ENCODE measurements at places on chromosomes 4 and X. TPM values are rescaled to one million over a fixed set of nuclear protein-coding genes. Genes with fewer than 3 reads are reported as not detected.
A peak's percentile ranks its signal among the peaks of the same experiment; 100 is the strongest.

- H3K27me3 ChIP-seq: no peaks in the 10 kb centered on the region
- H3K4me3 ChIP-seq: peak within 1 kb of the TSS; percentile 69
- H3K27ac ChIP-seq: peak within 1 kb of the TSS; percentile 97
- H3K36me3 ChIP-seq: peaks cover 15% of the 10 kb centered on the region
These were observed at the start of gene ANKRD17 for GRCh38 chr4:73258686-73259570. ANKRD17 (minus strand) TSS chr4:73258798; CDS start chr4:73258668, 130 bp downstream.

Gene AVPR2
- total RNA-seq: not detected

GRCh38 chr4:56959100-56959499, 18.3 kb downstream of the NOA1 start:
- peaks cover 11% of the 10 kb centered on the region for H3K4me1 ChIP-seq
- H3K27me3 ChIP-seq: no peaks in the 10 kb centered on the region
- DNase-seq: no peak
- H3K27ac ChIP-seq: no peak overlapping the region
- peaks cover 19% of the 10 kb centered on the region for H3K36me3 ChIP-seq

Gene GC
- total RNA-seq: not detected

DNA sequence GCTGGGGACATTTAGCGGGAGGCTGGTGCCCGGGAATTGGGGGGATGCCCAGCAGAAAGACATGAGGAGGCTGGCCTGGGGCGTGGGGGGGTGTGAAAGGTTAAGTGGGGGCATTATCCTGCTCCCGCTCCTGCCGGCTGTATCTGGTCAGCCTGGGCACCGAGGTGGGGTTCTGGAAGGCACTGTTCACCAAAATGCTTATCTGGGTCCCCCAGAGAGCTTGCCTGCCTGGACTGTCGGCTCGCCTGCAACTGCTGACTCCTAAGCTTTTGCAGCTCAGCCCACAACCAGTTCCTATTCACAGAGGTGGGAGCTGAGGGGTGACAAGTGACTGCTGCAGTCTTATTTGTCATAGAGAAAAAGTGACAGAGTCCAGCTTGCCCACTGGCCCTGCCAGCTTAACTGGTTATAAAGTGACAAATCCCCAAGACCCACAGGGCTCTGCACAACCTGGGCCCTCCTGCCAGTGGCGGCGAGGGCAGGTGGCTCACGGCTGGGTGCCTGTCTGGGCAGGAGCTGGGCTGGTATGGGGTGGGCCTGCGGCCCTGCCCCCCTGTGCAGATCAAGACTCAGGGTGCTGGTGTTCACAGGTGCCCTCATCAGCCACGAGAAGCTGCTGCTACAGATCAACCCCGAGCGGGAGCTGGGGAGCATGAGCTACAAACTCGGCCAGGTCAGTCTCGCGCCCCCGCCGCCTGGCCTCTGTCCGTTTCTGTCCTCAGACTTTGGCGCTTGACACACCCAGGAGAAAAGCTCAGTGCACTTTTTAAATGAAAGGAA, 23.7 kb upstream of the MSANTD1 start:
- H3K4me3 ChIP-seq: no peak overlapping the region
- peaks cover 7% of the 10 kb centered on the region for H3K4me1 ChIP-seq
- no peak overlapping the region for H3K27ac ChIP-seq
- DNase-seq: no peak
- H3K36me3 ChIP-seq: peaks cover 11% of the 10 kb centered on the region

GRCh38 chr4:165834116-165834515, 38.9 kb upstream of the TLL1 start:
- H3K4me1 ChIP-seq: no peaks in the 10 kb centered on the region
- no peak for DNase-seq
- H3K4me3 ChIP-seq: no peak overlapping the region
- no peaks in the 10 kb centered on the region for H3K27me3 ChIP-seq
- H3K27ac ChIP-seq: no peak overlapping the region

Gene ZFP92
- total RNA-seq: not detected

- 0 out of 2 replicates have a peak overlapping the region, but pooled peaks have one; percentile 74 for H3K27ac ChIP-seq
- DNase-seq: no peak
- peaks cover 16% of the 10 kb centered on the region for H3K4me1 ChIP-seq
These were observed 8.8 kb upstream of the TBC1D25 start for GRCh38 chrX:48530736-48531135.

GRCh38 chrX:40327085-40327484, 229.3 kb upstream of the BCOR start:
- H3K36me3 ChIP-seq: no peaks in the 10 kb centered on the region
- H3K4me1 ChIP-seq: peaks cover 10% of the 10 kb centered on the region
- H3K27me3 ChIP-seq: no peaks in the 10 kb centered on the region
- H3K4me3 ChIP-seq: no peak overlapping the region

Gene S100P
- not detected for total RNA-seq

DNA sequence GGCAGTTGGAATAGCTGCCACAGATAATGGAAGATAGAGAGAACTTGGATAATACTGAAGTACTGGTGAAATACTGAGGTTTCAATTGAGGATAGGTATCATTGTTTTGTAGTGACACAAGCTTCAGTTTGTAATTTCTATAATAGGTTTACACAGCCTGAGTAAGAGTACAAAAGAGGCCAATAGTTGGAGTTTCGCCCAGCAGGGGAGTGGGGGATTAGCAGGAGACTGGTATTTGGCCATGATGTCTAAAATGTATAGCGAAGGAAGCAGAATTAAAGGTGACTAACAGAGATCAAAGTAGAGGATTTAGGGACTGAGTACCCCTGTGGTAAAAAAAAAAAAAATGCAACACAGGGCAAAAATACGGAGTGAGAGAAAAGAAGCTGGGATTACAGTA, 129.5 kb downstream of the KCTD8 start:
- no peaks in the 10 kb centered on the region for H3K27me3 ChIP-seq
- DNase-seq: no peak
- H3K4me1 ChIP-seq: no peaks in the 10 kb centered on the region
- no peak overlapping the region for H3K27ac ChIP-seq
- no peak overlapping the region for H3K4me3 ChIP-seq
- no peaks in the 10 kb centered on the region for H3K36me3 ChIP-seq

DNA sequence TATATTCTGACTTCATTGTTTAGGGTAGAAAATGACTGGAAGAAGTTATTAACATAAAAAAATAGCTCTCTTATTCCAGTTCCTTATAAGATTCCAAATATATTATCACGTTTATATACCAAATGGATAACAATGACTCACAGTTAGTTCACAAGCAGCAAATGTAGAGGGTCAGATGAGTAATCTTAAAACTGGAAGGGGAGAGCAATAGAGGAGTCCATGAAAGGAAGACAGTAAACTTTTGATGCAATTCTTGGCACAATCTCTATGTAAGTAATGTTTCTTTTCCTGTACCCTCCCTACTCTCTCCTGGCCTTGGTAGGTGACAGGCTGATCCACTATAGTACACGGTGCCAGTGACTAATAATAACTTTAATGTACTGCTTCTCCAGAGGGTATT, 259.0 kb upstream of the TRPC5 start:
- H3K4me3 ChIP-seq: no peak overlapping the region
- no peaks in the 10 kb centered on the region for H3K27me3 ChIP-seq
- no peak for DNase-seq
- H3K27ac ChIP-seq: no peak overlapping the region
- H3K4me1 ChIP-seq: no peaks in the 10 kb centered on the region

DNA sequence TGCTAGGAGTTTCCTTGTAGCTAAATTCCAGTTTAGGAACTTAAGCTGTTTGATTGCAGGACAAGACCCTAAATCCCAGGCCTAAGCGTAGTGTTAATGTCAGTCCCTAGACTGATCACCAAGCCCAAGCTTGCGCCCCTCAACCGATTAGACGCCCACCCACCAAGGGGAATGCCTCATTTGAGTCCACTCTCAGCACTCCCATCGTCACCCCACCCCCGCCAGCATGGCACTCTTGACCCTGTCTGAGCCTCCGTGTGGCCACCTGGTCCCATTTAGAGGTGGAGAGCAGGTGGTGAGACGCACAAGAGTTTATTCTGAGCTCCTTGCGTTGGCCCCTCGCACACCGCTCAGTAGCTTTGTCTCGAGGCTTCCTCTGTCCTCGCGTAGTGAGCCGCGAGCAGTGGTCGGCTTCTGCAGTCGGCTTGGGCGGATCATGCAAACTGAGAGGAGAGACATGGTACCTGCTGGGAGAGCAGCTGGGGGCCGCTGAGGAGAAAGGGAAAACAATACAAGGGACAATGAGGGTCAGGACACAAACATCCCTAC, 48.5 kb upstream of the ZNF157 start:
- H3K36me3 ChIP-seq: no peaks in the 10 kb centered on the region
- H3K27ac ChIP-seq: no peak overlapping the region
- no peaks in the 10 kb centered on the region for H3K4me1 ChIP-seq
- no peak for DNase-seq
- no peak overlapping the region for H3K4me3 ChIP-seq
- no peaks in the 10 kb centered on the region for H3K27me3 ChIP-seq

- H3K4me3 ChIP-seq: no peak overlapping the region
- DNase-seq: no peak
- H3K27ac ChIP-seq: no peak overlapping the region
- H3K27me3 ChIP-seq: no peaks in the 10 kb centered on the region
- H3K36me3 ChIP-seq: no peaks in the 10 kb centered on the region
- peaks cover 13% of the 10 kb centered on the region for H3K4me1 ChIP-seq
These were observed 78.5 kb downstream of the MID1IP1 start for GRCh38 chrX:38879631-38880220.

- no peak for DNase-seq
- H3K36me3 ChIP-seq: no peaks in the 10 kb centered on the region
- no peak overlapping the region for H3K27ac ChIP-seq
- no peaks in the 10 kb centered on the region for H3K27me3 ChIP-seq
These were observed 97.3 kb upstream of the DDIT4L start for GRCh38 chr4:100287534-100287933.

Gene KLHL13
- 9.4 TPM for total RNA-seq

GRCh38 chrX:1265086-1265485, 3.5 kb upstream of the CSF2RA start:
- DNase-seq: no peak
- H3K4me1 ChIP-seq: no peaks in the 10 kb centered on the region
- H3K36me3 ChIP-seq: no peaks in the 10 kb centered on the region

Gene GEMIN8
- 10.7 TPM for total RNA-seq

Gene POU3F4
- not detected for total RNA-seq

Gene LRCH2
- total RNA-seq: 0.03 TPM

Gene TRO
- 25.3 TPM for total RNA-seq

Gene NPY1R
- total RNA-seq: not detected

All from SJSA1 (cell line).